Activated T-cell treated with anti-CD3 and anti-CD28 coated beads for 4 hours (primary cell): ENCODE measurements at places on chromosomes 3 and 15.
A peak's percentile ranks its signal among the peaks of the same experiment; 100 is the strongest.

- DNase-seq: no peak
Measured at GRCh38 chr3:47410801-47411646, 30.2 kb downstream of the PTPN23 start.

DNA sequence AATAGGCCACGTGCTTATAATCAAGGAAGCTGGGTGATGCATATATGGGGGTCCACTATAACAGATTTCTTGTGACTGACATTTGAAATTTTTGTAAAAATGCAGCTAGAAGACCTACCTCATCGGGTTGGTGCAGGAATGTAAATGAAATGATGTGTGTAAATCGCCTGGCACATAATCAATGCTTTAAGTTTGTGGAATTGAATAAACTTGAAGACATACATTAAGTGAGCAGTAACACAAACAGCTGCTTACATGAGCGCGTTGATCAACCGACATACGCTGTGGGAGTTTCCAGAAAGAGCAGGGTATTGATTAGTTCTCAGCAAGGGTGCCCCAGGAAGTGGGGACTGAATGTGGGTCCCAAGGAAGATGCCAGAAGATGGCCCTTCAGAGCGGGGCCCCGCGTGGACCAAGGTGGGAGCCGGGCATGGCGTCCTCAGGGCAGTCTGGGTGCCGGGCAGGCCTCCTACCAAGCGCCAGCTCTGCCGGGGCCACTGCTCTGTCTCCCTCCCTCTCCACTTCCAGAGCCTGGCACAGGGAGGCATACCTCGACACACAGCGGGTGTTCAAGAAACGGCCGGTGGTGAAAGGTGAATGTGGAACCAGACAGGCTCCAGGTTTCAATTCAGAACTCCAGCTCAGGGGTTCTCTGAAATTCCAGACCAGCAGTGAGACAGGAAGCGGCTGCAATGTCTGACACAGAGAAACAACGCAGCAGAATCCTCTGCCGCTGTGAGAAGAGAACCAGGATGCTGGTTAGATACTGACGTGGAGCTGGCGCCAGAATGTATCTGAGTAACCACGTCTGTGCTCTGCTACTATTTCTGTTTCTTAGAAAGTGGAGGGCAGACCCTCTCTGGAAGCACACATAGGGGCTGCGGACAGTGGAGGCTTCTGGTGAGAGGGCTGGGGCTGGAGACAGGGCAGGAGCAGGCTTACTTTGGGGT, 12.6 kb downstream of the BFSP2 start:
- DNase-seq: no peak

- DNase-seq: no peak
Measured at GRCh38 chr3:125349556-125350165, 25.5 kb downstream of the ZNF148 start.

- peak; percentile 96 for DNase-seq
Measured at GRCh38 chr3:66500576-66501482, at the start of gene LRIG1. Gene LRIG1 (minus strand): TSS chr3:66501022. CDS start chr3:66500407, 615 bp downstream.

DNA sequence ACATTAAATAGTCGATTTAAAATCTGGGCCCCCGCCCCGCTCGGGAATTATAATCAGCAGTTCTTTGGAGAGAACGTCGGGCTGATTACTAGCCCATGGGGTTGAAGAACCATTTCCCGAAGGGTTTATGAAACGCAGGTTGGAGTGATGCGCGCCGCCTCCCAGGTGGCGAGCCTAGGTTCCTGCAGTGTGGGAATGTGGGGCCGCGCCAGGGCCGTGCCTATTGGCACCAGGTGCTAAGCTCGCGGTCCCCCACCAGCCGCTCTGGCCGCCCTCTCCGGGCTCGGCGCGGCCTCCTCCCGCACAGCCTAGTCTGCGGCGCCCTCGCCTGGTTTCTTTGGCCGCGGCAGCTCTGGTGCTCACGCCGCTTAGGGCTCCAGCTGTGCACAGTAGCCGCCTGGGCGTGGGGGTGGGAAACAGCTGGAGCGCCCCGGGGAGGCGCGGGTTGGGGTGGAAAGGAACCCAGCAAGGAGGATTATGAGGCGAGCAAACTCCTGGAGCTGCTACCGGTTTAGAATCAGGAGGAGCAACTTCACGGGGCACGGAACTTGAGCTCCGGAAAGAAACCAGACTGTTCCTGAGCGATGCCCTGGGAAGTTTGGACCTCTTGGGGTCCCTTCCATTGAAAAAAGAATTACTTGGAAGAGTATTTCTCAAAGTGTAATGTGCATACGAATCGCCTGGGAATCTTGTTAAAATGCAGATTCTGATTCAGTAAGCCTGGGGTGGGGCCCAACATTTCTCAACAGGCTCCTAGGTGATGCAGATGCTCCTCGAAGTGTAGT, 5.6 kb upstream of the MECOM start:
- DNase-seq: no peak

DNA sequence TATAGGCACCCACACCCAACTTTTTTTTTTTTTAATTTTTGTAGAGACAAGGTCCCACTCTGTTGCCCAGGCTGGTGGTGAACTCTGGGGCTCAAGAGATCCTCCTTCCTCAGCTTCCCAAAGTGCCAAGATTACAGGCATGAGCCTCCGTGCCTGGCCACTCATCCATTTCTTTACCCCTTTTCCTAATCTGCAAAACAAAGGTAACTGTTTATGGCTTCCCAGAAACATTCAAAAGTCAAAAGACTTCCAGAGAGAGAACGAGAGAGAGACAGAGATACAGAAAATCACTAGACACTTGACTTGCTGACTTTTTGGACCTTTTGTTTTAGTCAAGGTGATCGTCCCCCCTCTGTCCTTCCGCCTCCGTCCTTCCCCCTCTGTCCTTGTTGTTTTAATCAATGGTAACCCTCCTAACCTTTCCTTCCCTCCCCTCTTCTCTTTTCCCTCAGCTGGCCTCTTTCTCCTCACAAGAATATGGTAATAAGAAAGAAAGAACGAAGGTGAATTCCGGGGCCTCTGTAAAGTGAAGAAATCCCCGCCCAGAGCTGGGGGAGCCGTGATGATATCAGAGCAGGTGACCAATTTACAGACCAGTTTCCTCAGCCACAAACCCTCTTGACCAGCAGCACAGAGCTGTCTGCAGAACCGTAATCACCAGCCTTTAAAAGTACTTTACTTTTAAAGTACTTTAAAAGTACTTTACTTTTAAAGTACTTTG, 21.9 kb downstream of the KLHL6 start:
- no peak for DNase-seq

DNA sequence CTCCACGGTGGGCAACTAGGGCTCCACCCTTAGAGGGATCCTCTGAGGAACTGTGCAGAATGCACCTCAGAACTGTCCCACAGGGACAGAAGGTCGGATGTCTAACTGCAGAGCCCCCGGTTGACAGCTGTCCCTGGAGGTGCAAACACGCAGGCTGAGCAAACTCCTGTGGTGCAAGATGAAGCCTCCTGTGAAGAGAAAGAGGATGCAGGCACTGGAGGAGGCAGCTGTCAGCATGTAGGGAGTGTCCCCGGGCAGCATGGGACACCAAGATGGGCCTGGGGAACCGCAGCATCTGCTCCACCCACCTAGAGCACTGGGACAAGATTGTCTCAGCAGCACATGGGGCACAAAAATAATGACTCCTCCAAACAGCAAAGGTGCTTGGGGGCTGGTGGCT, 258.9 kb downstream of the ABHD5 start:
- no peak for DNase-seq

- no peak for DNase-seq
Measured at GRCh38 chr3:181730316-181730715, 18.6 kb downstream of the SOX2 start.

- DNase-seq: no peak
Measured at GRCh38 chr3:10648181-10648580, 142.8 kb upstream of the ATP2B2 start.

- DNase-seq: no peak
Measured at GRCh38 chr3:58608648-58609047, 31.5 kb upstream of the FAM107A start.

DNA sequence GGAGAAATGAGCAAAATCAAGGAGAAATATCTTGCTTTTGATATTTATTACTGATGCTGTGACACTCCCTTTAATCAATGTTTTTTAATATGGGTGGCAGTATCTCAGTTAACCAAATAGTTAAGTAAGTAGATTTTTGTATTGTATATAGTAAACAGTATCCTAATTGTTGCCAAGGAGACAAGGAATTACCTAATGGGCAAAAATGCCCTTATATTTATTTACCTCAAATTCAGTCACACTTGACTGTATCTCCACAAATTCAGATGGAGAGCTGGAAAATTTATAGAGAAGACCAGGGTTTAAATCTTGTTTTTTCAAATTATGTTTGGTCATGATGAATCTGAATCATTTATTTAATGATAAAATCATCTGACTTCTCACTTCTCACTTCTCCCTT, 3.6 kb upstream of the CHD2 start:
- DNase-seq: no peak

- no peak for DNase-seq
Measured at GRCh38 chr3:197149528-197149927, 119.9 kb upstream of the MELTF start.

DNA sequence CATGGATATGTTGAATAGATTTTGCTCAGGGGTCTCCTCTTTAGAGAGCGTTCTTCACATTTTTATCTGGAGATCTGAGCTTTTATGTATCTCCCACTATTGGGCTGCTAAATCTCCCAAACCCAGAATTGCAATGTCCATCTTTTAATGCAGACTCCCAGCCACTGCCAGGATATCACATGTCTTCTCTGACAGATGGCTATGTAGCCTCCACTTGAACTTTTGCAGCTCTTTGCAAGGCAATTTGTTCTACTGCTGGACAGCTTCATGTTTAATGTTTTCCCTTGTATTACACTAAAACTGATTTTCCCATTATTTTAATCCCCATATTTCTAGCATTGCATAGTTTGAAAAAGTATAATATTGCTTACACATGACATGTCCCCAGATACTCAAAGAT, 177.2 kb downstream of the LPP start:
- DNase-seq: no peak

- DNase-seq: no peak
Measured at GRCh38 chr3:100209948-100210771, 50.6 kb upstream of the TBC1D23 start.
